ENCODE measurements at places on chromosomes 6 and 20. TPM values are rescaled to one million over a fixed set of nuclear protein-coding genes. Genes with fewer than 3 reads are reported as not detected.
A peak's percentile ranks its signal among the peaks of the same experiment; 100 is the strongest.

GRCh38 chr20:14498772-14499171, 161.4 kb upstream of the FLRT3 start:
- DNase-seq: peak; percentile 6

DNA sequence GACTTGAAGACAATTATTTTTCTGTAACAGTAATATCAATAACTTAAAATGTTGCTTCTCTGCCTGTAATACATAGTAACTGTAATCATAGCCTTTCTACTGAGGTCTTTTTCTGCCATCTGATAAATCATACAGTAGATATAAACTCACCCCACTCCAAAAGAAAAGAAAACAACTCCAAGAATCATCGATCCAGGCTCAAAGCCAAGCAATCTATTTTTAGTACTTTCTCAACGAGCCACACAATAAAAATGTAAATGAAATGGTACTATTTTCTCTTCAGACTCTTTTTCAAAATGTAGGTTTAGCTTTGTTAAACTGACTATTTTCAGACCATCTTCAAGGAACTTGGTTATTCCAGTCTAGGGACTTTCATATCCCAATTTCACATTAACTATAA, 493.3 kb downstream of the ADGRB3 start:
- no peak for DNase-seq

DNA sequence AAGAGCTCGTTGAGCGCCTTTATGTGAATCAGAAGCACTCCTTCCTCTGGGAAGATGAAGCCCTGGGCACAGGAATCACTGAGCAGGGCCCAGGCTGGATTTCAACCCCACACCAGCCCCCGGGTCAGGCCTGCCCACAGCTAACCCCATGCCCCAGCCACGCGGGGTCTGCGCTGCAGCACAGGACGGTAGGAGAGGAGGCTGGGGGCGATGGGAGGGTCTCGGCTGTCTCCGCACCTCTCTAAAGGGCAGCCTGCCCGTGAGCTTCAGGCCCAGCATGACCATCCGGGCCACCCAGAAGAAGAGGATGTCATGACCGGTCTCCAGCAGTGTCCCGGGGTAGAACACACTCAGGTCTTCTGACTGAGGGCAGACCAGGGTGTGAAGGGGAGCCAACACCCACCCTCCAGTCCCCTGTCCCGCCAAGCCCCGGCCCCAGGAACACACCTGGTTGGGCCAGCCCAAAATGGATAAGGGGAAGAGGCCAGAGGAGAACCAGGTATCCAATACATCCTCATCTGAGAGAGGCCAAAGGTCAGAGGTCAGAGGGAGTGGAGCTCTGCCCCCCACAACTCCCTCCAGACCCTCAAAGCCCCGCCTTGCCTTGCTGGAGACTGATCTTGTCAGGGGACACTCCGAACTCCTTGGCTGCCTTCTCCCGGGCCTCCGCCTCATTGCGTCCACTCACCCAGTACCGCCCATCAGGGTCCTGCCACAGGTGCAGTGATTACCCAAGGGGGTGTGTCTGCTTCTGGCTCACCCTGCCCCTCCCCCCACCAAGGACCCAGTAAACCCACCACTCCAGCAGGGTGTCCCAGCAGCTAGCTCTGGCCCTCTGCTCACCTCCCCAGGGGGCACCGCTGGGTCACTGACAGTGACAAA, 4.4 kb upstream of the VWA7 start:
- no peak for DNase-seq

DNA sequence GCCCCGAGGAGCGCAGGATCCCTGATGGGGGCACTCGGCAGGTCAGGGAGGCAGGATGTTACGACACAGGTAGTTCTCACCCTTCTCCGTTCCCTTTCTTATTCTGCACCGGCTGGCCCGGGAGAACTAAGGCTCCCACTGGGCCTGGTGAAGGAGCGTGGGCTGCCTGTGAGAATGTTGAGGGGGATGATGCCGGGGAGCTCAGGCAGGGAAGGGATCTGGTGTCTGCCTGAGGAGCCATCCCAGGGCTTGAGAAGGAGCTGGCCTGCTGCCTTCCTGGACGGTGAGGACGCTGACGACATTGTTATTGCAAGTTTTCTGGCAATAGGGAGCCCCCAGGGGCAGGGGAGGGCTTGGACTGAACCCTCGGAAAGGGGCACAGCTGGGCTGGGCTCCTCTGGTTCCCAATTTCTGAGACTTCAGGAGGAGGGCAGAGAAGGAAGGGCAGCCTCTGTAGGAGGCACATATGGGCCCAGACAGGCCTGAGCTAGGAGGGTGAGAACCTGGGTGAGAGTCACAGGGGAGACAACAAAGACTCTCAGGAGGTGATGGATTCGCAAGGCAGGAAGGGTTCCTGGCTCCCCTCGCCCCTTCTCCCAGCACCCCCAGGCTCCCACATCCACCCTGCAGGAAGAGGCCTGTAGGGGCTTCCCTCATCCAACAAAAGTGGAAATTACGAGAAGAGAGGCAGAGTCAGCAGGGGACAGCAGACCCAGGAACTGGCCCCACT, 32.8 kb downstream of the CYP21A2 start:
- no peak for DNase-seq

- DNase-seq: no peak
These were observed 702 bp upstream of the TNFAIP3 start for GRCh38 chr6:137866200-137866913.

DNA sequence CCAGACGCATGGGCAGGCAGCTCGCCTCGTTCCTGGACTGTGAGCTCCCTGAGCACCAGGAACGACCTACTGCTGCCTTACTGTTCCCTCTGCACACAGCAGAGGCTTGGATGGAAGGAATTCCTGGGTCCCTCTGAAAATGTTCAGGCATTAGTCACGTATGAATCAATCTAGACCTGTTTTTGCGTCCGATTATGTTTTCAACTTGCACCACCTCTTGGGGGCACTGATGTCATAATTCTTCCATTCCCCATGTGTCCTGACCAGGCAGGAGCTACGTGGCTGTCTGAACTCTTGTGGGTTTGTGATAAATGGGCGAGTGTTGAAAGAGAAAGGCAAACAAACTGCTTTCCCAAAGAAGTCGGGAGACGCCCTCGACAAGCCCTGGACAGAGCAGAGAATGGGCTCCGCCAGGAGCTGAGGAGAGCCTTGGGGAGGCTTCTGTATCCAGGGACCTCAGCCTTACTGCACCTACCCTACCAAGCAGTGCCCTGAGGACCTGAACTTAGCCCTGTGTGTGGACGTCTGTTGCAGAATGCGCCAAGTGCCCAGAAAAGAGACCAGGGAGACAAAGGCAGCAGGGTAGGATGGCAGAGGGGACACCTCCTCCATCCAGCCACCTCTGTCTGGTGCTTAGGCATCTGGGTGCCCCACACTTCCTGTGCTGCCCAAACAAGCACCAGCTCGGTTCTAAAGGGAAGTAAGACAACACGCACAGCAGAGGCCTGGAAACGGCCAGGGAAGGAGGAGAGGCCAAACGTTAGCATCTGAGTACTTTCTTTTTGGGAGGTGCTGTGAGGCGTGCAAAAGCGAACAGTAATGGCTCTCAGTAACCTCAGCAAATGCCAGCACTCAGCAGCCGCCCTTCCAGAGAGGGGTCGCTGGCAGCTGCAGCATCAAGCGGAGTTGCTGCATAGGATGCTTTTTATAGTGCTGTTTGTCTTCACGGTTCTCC, 124.2 kb downstream of the LY86 start:
- no peak for DNase-seq

- DNase-seq: no peak
These were observed 361.6 kb upstream of the MARCKS start for GRCh38 chr6:113495521-113495920.

DNA sequence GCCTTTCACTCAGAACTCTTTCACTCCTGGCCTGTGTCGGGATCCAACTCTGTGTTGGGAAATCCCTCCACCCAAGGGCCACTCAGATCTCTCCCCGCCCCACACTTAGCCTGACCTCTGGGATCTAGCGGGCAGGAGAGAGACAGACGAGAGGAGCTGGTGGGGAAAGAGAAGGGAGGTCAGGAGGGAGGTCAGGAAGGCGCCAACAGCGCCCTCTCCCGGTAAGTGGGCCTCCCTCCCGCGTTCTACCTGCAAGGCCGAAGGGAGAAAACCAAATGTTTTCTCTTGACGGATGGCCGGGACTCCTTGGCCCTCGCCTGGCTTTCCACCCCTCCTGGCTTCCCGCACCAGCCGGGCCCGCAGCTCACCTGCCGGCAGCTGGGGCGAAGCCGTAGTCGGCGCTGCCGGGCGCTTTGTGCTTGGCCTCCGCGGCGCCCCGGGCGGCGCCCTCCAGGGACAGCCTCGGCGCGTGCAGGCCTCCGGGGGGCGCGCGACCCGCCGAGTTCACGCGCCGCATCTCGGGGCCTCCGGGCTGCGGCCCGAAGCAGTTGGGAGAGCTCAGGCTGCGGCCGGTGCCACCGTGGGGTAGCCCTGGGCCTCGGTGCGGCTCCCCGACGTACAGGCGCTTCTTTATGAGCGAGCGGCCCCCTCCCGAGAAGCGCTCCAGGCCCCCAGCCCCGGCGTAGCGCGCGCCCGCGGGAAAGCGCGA, 38.2 kb downstream of the C6orf132 start:
- DNase-seq: peak; percentile 64

- DNase-seq: no peak
These were observed 18.6 kb downstream of the CCDC167 start for GRCh38 chr6:37480951-37481534.

DNA sequence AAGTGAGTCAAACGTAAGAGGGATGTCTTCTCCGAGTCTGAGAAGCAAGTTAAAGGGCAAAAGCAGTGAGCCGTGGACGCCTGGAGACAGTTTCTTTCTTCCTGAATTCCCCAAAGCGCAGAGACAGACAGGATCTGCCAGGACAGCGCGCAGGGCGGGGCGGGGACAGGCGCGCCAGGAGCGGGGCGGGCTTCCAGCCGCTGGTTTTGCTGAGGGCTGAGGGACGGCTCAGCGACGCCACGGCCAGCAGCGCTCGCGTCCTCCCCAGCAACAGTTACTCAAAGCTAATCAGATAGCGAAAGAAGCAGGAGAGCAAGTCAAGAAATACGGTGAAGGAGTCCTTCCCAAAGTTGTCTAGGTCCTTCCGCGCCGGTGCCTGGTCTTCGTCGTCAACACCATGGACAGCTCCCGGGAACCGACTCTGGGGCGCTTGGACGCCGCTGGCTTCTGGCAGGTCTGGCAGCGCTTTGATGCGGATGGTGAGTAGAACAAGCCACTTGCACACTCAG, at the start of gene SCGN:
TSS of gene SCGN (plus strand) at position 209 of the 509 bp plus-strand sequence. CDS start at position 398, 189 bp downstream.
- peak; percentile 68 for DNase-seq

DNA sequence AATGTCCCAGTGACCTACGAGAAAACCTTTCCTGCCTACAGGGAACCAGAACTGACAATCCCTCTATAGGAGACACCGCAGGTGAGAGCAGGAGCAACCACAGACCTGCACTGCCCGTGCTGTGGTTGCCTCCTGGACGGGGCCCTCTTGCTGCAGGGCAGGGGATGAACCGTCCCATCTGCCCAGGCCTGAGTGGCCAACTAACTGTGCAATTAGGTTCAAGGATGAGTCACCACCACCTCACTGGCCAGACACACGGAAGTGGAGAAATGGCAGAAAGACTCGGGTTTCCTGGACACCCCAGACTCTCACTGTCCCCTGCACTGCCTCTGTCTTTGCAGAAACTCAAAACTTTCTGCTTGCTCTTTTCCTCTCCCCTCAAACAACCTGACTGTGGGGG, 13.8 kb upstream of the HLA-G start:
- no peak for DNase-seq

Gene PI16
- polyA plus RNA-seq: 0.53 TPM

Gene PAQR8
- polyA plus RNA-seq: 16.0 TPM

Gene GTSF1L
- not detected for polyA plus RNA-seq

Gene KCNK17
- 14.7 TPM for polyA plus RNA-seq

Gene POPDC3
- polyA plus RNA-seq: 1.5 TPM

Gene GSTA2
- 0.38 TPM for polyA plus RNA-seq

Gene WTAP
- 129 TPM for polyA plus RNA-seq

Gene PRR3
- polyA plus RNA-seq: 33.4 TPM

Gene PTCRA
- 0.84 TPM for polyA plus RNA-seq
